ENCODE measurements at places on chromosomes 3 and 15.

GRCh38 chr3:10357592-10358308 lies 36.8 kb upstream of the SEC13 start:
- no peak for DNase-seq

DNA sequence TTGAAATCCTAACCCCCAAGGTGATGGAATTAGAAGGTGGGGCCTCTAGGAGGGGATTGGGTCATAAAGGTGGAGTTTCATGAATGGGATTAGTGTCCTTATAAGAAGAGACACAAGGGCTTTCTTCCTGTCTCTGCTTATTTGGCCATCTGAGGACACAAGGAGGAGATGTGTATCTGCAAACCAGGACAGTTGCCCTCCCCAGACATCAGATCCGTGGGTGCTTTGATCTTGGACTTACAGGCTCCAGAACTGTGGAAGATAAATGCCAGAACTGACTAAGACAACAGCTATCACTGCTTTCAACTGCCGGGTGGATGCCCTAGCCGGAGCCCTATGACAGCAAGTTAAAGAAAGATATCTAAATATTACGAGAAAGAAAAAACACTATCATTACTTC lies 94.4 kb downstream of the CHRNA7 start:
- no peak for DNase-seq

GRCh38 chr3:105965384-105965783 lies 96.6 kb upstream of the CBLB start:
- no peak for DNase-seq

GRCh38 chr3:58645726-58646125 lies 20.8 kb downstream of the FAM3D start:
- DNase-seq: no peak

DNA sequence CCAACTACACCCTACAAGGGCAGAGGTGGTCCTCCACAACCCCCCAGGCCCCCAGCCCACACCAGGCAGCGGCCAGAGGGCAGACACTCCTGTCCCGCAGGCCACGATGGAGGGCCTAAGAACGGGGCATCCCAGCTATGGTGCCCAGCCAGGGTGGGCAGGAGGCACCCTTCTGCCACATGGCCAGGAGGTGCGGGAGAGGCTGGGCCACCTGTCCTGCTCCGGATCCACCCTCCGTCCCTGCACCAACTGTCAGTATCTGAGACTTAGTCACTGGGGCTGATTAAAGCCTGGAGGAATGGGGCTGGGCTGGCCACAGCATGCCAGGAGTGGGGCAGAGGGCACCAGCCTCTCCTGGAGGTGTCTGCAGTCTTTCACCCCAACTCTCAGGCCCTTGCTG lies 37.9 kb downstream of the TNK2 start:
- DNase-seq: no peak

- peak; percentile 53 for DNase-seq
Measured at GRCh38 chr15:82832601-82833361, 23.4 kb downstream of the WHAMM start.

- no peak for DNase-seq
Measured at GRCh38 chr3:104646196-104646595, 720.5 kb upstream of the ALCAM start.

- no peak for DNase-seq
Measured at GRCh38 chr3:178699810-178700209, 163.6 kb downstream of the KCNMB2 start.

GRCh38 chr3:194465920-194466570 lies 20.8 kb downstream of the ATP13A3 start:
- DNase-seq: no peak

- DNase-seq: no peak
Measured at GRCh38 chr3:182716114-182716688, 77.1 kb upstream of the ATP11B start.

- DNase-seq: no peak
Measured at GRCh38 chr3:125042725-125043406, 12.9 kb downstream of the HEG1 start.

DNA sequence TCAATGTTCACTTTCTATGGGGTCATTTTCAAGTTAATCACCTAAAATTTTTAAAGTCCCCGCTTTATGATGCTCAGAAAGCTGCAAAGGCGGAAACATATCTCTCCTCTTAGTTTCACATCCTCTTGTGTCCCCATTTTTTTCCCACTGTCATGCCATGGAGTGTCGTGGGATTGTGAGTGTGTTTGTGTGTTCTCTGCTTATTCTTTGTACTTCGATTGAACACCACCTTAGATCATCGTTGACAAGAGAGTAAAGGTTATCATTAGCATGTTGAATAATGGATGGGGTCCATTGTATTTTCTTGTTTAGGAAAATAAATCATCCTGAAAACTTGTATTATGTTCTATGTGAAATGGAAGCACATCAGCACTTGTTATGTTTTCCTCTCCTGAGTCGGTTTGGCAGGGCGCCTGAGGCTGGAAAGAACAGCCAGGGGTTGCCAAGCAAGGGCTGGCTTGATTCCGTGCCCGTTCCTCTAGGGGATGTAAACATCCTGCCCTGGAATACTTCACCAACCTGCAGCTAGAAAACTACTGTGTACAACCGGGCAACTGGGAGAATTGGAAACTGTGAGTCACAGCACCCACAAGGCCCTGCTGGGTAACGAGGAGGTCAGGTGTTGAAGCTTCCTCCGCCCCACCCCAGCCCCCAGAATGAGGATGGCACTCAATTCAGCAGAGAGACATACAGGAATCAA lies 67.2 kb downstream of the EIF4E3 start:
- no peak for DNase-seq

DNA sequence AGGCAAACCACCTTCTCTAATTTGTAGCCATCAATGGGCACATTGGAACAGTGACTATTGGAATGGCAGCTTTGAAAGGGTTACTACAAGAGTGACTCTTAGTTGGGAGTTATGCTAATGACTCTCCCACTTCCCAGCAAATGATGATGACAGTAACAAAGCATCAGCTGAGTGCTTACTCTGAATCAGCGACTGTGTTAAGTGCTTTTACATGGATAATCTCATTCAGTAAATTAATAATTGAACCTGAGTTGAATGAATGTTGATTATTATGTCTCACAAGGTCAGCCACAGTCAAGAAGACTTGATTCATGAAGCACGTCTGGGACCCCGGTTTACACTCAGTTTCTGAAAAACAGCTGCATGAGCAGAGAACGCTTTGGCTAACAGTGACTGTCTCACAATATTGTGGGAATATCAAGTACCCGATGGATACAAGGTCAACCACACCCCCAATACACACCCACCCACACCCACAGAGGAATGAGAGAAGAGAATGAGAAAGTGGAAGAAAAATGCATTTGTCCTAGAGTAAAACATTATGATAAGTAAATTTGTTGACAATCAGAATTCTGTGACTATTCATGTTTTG lies 242.0 kb upstream of the FEZF2 start:
- no peak for DNase-seq

DNA sequence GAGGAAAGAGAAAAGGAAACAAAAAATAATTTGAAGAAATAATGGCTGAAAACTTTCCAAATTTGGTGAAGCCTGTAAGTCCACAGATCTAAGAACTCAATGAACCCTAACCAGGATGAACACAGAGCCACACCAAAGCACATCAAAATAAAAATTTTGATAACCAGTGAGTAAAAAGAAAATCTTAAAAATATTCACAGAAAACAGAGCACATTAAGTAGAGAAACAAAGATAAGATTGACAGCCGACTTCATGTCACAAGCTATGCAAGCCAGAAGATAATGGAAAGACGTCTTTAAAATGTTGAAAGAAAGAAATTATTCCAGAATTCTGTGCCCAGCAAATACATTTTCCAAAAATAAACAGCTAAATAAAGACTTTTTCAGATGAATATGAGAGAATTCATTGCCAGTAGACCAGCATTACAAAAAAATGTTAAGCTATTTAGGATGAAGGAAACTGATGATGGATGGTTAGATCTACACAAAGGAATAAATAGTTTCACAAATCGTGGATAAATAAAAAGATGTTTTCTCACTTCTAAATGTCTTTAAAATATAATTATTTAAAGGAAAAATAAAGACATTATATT lies 140.2 kb upstream of the SKOR1 start:
- DNase-seq: no peak

DNA sequence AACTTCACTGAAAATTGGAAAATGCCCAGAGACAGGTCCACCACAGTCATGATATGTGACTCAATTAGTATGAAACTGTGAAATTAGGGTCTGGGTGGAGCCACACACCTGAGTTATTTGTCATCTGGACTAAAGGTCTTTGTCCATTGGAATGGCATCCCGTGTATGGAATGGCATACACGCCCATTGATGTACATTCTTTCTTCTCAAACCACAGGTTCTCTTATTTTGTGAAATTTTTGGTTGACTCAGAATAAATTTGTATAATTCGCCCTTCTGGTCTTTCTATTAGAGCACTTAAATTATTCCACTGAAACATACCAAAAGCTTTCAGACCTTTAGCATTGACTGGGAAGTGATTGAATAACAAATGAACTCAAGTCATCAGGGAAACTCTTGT lies 66.8 kb upstream of the UBE2E1 start:
- DNase-seq: no peak

DNA sequence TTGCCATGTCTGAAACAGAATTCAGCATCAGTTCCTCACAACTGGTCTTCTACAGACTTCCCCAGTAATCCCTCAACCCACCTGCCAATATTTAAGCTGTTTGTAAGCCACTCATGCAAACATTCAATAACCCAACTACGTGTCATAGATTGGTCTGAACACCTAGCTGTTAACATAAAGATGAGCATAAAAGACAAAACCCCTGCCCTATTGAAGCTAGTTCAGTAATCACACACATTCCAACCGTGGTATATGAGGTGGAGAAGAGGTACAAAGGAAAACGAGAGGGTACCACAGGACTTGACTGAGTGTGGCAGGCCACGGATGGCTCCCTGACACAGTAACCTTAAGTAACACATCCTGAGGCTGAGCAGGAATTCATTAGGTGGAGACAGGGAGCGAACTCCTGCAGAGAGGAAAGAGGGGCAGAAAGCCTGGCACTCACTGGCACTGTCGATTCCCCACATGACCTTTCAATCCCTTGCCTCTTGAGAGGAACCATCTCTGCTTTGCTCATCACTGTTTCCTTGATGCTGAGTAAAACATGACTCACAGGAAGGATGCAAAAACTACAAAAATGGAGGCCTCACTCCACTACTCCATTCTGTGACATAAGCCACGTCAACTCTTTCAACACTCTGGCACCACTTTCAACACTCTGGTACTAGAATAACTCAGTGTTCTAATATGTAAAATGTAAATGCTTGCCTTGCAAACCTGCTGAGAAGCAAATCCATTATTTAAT lies 31.3 kb downstream of the RPN1 start:
- no peak for DNase-seq

- DNase-seq: peak; percentile 47
Measured at GRCh38 chr3:49377483-49377882, 19.3 kb upstream of the GPX1 start.

DNA sequence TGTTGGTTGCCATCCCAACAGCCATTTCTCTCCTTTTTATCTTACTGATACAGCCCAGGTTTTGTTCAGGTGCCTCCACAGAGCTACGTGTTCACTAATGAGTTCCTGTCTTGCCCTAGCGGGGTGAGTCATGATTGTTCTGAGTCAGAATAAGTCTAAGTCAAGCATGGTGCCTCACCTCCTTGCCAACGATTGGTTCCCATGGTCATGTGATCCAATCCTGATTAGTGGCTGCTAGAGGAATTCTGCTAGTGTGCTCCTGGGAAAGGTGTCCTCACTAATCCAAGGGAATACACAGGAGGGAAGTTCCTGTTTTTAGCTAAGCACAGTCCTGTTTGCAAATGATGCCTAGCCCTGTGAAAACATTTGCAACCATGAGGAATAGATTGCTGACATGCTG lies 99.8 kb downstream of the NSUN3 start:
- DNase-seq: peak; percentile 1

DNA sequence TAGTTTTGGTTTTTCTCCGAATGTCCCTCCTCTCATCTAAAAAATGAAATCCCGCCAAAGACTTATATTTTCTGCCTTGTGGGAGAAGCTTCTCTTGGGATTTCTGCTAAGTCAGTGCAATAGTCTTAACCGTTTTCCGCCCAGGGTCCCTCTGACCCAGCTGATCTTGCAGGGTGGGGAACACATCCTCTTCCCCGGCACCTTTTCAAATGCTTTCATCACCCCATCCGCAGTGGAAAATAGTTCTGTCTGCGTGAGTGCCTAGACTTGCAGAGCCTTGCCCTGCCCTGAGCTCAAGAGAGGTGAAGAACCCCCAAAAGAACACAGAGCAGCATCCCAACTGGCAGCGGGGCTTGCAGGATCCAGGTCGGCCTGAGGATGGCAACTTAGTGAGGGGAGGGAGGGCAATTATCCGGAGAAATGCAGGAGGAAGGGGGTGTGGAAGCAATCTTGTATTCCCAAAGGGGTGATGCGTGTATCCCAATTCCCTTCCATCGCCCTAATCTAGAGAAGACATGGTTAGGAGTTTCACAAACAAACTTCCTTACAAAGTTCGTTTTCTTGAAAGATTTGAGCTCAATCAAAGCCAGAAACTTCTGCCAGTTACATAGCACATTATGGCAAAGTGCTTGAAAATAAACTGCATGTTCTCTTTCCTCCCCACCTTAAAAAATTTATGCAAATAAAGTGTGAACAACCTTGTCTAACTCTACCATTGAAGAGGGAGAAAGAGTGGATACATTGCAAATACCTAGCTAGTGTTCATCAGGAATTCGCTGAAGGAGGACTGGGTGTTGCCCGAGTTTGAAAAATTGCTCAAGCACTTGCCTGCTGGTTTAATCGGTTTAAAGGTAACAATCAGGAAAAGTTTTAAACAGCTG lies 79.9 kb downstream of the NR2F2 start:
- DNase-seq: no peak

DNA sequence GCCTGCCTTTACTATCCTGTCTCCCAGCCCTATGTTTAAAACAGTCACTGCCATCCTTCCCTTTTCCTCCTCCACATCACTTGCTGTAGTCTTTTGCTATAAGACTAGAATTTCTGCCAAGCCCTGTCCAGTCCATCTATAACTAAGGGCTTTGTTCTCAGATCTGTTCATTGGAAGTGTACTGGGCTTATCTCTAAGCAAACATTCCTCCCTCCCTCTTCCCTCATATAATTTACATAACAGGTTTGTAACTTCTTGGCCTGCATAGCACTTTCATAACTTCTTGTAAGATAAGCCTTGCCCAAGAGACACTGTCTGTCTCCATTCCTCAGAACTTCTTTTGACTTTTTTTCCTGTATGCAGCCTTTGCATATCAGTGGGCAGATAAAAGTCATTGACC lies 16.7 kb downstream of the TPRG1 start:
- no peak for DNase-seq

DNA sequence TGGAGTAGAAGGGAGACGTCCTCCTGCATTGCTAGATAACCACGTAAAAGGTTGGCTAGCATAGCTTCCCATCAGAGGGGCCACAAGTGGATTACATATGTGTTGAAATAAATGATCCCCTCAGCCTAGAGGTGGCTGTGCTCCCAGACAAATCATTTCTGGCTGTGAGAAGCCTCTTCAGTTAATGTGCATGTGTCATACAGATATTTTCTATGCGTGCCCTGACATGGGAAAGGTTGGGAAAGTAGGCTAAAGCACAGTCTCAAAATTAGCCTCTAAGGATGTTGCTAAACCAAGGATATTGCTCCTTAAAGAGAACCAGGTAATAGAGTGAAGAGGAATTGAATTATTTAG lies 17.8 kb downstream of the USP3 start:
- DNase-seq: no peak

Measured in stimulated activated CD4-positive, alpha-beta T cell treated with anti-CD3 and anti-CD28 coated beads, Interleukin-2, amount 100 ng/mL, for 24 hours (primary cell).